ENCODE measurements at places on chromosomes 3 and 15.
A peak's percentile ranks its signal among the peaks of the same experiment; 100 is the strongest.

DNA sequence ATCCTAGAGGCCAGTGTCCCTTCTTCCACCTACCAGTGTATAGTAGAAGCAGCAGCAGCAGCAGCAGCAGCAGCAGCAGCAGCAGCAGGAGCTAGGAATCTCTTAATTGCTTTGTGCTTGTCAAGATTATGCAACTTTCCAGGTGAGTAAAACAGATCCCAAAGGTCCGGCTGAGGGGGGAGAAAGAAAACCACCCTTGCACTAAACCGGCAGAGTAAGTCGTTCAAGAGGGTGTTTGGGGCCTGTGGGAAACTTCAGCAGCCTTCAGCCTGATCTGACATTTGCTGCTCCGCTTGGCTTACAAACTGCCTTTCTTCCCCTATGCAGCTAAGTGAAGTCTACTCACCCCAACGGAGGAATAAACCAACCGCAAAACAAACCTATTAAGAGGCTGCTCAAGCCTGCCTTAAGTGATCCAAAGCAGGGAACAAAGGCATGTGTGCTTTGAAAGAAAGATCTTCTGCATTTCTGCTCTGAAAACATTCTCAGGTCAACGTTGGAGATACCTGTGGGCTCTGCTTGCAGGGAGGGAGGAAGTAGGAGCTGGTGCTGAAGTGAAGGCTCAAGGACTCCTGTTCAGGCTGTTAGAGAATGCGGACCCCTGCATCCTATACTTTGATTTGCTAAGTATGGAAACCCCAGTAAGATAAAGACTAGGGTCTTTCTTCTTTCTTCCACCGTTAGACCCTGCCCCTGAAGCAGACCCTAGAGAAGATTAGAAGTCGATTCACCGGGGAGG is 35.7 kb upstream of the DLG1 start:
- DNase-seq: no peak

DNA sequence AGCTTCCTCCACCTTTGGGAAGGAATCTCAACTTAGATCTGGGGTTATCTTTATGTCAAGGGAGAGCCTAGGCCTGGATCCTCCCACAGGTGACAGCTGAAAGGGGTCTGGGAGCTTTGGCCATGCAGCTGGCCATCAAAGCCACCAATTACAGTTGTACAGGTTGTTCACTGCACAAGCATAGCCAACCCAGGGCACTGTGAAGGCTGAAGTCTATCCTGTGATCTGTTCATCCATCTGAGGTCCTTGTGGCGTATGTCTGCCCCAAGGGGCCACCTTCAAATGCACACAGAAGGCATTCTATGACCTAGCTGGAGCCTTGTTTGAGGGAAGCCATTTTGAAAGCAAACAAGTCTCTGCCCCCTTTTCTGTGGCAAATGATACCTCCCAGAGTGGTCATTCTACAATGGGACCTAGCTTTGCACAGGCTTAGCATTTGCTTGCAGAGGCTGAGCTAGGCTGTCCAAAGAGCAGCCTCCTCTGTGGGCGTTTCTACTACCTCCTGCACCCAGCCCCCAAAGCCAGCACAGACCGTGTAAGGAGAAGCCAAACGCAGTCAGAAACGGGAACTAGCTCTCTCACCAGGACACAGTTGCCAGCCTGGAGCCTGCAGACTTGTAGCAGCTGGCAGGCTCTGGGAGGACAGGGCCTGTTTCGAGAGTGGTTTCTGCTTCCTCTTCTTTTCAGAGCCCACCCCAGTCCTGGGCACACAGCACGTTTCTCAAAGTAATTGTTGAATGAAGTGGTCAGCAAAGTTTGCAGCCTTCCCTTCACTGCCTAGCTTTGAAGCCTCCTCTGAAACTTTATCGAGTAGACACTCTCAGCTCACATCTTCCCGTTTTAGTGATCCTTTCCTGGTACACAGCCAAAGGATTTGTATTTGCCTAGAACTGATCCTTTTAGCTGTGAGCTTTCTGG is 157.3 kb upstream of the SMAD3 start:
- peak; percentile 33 for DNase-seq

DNA sequence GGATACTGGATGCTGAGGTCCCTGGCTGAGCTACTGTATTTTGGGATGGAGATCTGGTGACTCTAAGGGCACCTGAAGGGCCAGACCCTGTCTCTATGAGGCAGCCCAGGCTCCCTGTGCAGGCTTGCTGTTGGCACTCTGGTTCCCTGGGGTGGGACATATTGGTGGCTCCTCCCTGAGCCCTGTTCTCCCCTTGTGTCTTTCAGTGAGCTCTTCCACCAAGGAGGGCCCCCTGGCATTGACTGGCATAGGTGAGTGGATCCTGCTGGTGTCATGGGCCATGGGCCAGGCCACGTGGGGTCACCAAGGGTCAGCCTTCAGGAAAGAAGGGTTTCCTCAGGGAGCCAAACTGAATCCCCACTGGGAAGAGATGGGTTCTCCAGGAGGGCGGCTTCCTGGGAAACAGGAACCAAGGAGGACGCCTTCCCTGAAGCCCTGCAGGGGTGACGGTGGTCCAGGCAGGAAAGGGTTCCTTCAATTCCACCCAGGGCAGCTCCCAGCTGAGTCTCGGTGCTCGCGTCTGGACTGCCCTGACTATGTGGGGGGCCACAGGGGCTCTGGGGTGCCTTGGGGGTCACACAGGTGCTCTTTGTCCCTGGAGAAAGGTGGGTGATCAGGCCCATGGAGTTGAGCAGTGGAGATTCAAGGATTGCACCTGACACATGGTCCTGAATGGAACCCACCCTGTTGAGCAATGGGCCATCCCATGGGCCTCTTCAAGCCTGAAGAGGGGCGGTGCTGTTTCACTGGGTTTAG is 220.4 kb downstream of the SNRPN start:
- no peak for DNase-seq

GRCh38 chr3:154384479-154384878 is 45.5 kb downstream of the GPR149 start:
- no peak for DNase-seq

DNA sequence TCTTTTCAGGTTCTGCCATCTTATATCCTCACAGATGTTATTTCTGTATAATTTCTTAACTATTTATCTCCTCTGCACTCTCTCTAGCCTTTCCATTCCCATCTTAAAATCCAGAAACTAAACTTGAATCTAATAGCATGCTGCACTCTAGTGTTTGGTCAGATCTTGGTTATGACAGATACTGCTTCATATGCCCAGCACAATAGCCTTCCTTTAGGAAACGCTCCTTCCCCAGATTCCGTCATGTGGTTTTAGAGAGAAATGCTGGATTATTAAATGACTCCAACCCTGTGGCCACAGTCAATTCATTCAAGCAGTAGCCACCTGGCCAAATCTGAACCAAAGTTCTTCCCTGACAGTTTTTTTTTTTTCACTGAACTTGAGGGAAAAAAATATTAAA is 19.4 kb downstream of the RASGRP1 start:
- no peak for DNase-seq

- DNase-seq: no peak
Measured at GRCh38 chr15:51077221-51078153, 17.2 kb downstream of the TNFAIP8L3 start.

DNA sequence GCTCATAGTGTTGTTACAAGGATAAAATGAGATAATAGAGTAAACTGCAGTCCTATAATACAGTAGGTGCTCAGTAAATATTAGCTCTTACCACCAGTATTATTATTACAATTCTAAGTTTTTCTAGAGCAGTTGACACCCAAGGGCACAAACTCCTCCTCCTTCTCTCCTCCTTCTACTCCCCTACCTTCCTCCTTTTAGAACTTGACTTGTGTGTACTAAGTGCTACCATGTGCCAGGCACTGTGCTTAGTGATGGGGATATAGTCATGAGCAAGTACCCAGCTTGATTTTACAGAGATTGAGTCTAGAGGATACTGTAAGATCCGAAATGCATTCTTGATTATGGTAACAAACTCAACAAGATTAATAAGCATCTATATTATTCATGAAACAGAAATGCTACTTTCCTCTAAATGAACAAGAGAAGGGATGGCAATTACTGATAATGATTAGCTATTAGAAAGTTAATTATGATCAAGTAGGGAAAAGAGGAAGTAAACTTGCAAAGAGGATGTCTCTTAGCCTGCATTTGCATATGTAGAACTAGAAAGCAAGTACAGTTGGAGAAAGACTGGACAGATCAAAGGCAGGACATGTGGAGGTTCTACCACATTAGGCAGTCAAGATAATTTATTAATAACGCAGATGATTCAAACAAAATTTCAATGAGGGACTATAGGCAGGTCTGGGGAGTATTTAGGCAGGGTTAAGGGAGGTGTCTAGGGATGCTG is 72.3 kb downstream of the CLDN11 start:
- no peak for DNase-seq

GRCh38 chr3:162168715-162169114 is 672.1 kb downstream of the OTOL1 start:
- DNase-seq: no peak

DNA sequence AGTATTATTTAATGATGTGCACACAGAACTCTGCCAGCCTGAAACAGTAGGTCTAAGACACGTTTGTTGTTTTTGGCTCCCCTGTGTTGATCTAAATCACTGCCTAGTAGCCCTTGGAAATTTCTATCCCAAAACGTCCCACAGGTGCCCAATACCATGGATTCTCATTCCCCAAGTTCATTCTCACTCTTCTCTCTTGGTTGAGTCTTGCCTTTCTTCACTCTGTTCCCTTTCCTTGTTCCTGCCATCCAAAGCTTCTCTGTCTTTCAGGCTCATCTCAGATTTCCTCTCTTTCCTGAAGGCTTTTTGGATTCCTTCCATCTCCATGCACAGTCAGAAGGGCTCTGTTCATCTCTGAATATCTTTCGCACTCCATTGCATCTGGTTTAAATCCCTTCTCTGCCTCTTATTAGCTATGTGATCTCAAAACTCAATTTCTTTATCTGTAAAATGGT is 54.2 kb downstream of the PPARG start:
- DNase-seq: no peak

GRCh38 chr3:36650271-36650671 is 114.1 kb downstream of the DCLK3 start:
- no peak for DNase-seq

DNA sequence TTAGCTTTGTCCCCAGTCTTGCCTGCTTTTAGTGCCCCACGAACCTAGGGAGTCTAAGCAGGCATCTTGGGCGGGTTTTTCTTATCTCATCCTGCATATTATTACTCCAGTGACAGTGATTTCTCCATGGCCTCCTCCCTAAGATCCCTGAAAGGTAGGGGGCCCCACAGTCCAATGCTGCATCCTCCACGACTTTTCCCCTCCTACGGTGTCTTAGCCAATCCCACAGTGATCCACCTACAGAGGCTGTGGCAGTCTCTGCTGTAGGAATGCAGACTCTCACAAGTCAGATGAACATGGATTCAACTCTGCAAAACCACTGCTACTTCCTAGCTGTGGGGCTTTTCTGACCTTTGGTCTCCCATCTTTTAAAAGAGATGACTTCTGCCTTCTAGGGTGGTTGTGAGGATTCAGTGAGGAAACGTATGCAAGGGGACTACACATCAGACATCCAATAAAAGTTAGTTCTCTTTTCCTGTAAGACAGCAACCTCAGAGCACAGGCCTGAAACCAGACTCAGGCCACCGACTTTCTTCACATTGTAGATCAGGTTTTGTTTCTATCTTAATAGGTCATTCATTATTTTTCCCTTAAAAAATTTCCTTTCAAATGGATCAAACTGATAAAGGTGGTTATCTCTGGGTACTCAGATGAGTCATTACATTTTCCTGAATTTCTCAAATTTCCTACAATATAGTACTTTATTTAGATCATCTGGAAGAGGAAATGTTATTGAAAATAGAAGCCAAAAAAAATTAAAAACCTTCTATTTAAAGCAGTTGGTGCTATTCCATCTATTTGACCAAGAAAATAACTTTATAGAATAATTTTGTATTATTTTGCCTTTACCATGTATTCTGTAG is 23.2 kb downstream of the ILDR1 start:
- no peak for DNase-seq

DNA sequence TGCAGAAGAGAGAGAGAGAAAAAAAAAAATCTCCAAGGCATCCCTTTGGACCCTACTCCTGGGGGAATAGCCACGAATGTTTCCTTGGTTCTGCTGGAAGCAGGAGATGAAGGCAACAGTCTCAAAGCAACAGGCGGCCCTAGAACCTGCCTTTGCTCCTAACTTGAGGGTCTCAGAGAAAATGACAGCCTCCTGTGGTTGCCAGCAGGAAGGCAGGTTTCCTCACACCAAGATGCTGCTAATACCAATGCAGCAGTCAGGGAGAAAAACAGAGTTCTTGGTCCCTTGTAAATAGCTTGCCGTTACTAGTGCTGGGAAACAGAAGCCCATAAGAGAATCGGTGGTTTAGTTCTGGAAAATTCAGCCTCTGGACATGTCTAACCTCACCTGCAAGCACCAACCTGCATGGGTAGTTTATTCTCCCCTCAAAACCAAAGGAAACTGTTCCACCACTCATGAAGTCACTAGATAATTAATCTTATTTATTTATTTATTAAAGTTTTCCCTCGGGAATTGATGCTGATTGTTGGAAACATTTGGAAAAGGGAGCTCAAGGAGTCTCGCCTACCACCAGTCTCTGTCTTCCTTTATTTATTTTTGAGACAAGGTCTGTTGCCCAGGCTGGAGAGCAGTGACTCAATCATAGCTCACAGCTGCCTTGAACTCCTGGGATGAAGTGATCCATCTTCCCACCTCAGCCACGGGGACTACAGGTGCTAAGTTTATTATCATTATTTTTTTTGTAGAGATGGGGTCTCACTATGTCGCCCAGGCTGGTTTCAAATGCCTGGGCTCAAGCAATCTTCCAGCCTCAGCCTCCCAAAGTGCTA is 883 bp upstream of the FRMD4B start:
- no peak for DNase-seq

DNA sequence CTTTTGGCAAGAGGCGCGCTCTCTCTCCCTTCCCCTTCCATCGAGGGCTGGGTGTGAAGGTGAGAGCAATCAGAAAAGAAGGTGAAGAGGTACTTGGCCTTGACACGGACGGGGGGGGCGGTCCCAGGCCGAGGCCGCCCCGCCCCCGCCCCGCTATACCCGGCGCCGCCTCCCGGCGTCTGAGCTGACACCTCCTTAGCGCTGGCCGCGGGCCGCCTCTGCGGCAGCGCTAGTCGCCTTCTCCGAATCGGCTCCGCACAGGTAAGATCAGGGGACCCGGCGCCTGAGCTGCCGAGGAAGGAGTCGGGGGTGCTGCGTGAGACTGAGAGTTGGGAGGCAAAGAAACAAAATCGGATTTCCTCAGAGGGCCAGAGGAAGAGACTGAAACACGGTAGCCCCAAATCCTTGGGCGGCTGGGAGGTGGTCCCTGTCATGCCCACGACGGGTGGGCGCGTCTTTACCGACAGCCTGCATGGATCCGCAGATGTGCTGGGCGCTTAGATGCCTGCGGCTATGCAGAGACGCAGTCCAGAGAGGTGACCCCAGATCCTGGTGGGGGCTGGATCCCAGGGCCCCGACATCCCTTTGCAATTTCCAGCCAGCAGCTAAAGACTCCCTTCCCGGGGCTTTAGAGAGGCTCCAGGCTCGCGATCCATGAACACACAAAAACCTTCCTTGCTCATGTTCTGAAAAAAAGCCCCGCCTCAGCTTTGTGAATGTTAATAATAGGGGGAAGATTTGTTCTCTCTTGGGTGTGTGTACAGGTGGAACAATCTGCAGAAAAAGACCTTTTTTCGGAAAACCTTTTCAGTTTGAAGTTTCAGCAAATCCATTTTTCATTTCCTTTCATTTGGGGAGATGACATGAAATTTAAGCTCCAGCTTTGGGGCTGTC is at the start of gene ENTPD3:
TSS of gene ENTPD3 (plus strand) at position 184 of the 894 bp plus-strand sequence. CDS start 874 bp downstream, outside the sequence.
- no peak for DNase-seq
